ENCODE measurements at places on chromosomes 11 and 22.
A peak's percentile ranks its signal among the peaks of the same experiment; 100 is the strongest.

DNA sequence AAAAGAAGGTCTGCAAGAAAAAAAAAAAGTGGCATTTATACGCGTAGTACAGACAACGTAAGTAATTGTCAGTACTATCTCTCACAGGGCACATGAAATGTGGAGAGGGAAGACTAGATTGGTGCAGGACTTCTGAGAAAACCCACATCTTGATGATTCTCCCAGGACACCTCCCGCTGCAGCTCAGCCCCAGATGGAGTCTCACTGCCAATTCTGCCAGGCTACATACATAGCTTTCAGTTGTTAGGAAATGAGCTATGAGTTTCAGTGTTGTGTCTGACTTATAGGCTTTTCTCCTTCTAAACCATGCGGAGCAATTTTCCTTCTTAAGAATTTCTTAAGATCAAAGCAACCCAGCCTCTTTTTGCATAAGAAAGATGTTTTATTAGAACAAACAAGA is 9.6 kb downstream of the OR5A2 start:
- DNase-seq: no peak

DNA sequence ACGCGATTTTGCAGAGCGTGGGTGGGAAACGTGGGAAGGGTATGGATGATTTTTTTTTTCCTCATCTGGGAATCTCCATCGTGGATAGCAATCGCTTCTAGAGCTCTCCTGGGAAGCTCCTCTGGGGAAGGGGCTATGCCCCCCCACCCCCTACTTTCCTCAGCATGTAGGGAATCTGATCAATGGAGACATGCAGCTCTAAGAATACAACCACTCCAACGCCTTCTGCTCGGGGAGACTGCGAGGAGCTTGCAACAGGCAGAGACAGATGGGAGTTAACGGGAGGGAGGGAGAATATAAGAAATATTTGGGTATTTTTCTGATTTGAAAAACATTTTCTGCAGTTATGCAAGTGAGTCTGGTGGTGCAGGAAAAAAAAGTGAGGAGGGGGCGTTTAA is 104.6 kb upstream of the HSD17B12 start:
- no peak for DNase-seq

GRCh38 chr11:134755535-134755934 is 343.5 kb upstream of the B3GAT1 start:
- no peak for DNase-seq

DNA sequence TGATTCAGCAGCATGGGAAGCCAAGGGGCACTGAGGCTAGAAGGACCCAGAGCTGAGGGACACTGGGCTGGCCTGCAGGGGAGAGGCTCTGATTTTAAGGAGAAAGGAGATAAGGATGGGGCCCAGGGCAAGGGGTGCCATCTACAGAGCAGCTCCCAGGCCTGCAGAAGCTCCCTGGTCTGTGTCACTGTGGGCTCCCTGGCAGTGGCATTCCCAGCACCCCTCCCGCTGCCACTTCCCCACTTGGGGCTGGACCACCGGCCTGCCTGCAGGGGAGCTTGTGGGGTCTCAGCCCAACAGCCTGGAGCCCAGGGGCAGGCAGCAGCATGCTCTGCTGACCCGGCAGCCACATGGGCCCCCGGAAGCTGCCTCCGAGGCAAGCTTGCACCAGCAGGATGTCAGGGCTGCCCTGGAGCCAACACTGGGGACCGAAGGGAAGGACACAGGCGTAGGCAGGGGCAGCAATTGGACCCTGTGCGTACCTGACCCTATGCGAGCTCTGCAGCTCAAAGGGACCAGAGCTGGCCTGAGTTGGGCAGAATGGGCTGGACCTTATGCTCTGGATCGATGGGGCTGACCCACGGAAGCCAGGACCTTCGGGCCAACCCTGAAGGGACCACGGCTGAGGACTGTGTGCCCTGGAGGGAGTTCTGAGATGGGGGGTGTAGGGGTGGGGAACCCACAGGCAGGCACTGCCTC is 35.4 kb upstream of the WNT7B start:
- DNase-seq: no peak

GRCh38 chr11:115724666-115725065 is 220.5 kb upstream of the CADM1 start:
- DNase-seq: no peak

- DNase-seq: no peak
Observed at GRCh38 chr11:45922425-45923082, at the start of gene LARGE2. TSS of gene LARGE2 (plus strand) at chr11:45922656. CDS start at chr11:45922883, 227 bp downstream.

- DNase-seq: no peak
Observed at GRCh38 chr22:32652645-32653270, 148.7 kb upstream of the TIMP3 start.

GRCh38 chr11:45144126-45145082 is 2.0 kb upstream of the PRDM11 start:
- peak; percentile 4 for DNase-seq

GRCh38 chr11:43950311-43950855 is 7.9 kb downstream of the C11orf96 start:
- DNase-seq: peak; percentile 77

- no peak for DNase-seq
Observed at GRCh38 chr22:33891992-33892391, 28.3 kb downstream of the LARGE1 start.

DNA sequence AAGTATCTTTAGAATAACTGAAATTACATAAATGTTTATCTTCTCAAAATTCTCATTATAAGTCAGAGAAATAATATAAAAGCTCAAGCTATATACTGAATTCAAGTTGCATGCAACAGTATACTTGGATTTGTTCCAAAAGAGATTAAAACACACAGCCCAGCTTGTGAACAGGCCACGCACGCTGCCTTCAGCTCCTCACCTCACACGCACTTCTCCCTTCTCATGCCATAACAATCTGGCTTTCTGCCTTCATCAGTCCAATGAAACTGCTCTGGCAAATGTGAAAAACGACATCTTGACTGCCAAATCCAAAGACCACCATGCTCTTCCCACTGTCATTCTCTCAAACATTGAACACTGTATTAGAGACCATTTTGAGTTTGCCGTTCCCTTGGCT is 22.1 kb downstream of the ATP6V1E1 start:
- DNase-seq: no peak

Measured in mucosa of gallbladder (tissue), 1 donor.